ENCODE measurements at places on chromosomes 2 and 18.

GRCh38 chr18:69957747-69958146 is 10.1 kb upstream of the CD226 start:
- no peak for DNase-seq

DNA sequence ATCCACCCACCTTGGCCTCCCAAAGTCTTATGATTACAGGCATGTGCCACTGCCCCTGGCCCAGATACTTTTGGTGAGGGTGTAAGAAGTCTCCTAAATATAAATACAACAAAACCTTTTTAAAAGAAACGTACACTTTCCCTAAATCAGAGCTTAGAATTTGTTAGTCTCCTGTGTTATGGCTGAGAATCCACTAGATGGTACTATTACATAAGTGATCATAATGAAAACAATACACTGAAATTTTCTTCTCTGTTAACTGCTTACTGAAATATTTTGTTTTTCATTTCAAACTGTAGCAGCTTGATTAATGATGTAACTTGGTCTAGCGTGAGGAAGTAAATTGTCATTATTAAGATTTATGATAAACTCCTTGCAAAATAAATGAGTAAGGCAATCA is 74.8 kb upstream of the FAM98A start:
- DNase-seq, result no peak

DNA sequence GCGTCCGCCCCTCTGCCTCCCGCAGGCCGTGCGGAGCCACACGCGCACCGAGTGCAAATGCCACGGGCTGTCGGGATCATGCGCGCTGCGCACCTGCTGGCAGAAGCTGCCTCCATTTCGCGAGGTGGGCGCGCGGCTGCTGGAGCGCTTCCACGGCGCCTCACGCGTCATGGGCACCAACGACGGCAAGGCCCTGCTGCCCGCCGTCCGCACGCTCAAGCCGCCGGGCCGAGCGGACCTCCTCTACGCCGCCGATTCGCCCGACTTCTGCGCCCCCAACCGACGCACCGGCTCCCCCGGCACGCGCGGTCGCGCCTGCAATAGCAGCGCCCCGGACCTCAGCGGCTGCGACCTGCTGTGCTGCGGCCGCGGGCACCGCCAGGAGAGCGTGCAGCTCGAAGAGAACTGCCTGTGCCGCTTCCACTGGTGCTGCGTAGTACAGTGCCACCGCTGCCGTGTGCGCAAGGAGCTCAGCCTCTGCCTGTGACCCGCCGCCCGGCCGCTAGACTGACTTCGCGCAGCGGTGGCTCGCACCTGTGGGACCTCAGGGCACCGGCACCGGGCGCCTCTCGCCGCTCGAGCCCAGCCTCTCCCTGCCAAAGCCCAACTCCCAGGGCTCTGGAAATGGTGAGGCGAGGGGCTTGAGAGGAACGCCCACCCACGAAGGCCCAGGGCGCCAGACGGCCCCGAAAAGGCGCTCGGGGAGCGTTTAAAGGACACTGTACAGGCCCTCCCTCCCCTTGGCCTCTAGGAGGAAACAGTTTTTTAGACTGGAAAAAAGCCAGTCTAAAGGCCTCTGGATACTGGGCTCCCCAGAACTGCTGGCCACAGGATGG is 7.1 kb upstream of the WNT10A start:
- DNase-seq, result no peak

GRCh38 chr2:224764565-224765236 is 48.5 kb upstream of the CCDC195 start:
- no peak for DNase-seq

GRCh38 chr2:234161932-234162331 is 111.4 kb downstream of the SPP2 start:
- no peak for DNase-seq

GRCh38 chr18:32174719-32175118 is 15.1 kb upstream of the MEP1B start:
- no peak for DNase-seq

DNA sequence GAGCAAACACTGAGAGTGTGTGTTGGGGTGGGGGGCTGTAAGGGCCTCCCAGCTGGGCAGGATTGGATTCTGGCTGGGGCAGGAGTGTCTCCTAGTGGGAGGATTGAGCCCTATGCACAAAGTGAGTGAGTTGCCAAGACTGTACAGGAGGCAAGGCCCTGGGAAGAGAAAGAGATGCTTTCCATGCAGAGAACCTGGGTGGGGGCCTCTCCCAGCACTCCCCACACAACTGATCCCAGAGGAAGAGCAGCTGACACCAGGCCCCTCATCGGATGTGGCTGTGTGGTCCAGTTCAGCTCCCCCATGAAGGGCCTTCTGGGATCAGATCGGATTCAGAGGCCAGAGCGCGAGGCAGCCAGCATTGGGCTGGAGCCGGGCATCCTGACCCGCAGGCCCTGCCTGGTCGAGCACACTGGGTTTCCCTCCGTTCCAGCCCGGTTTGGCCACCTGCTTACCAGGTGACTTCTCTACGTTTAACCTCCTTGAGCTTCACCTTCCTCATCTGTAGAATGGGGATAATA is 49.4 kb upstream of the FAHD2A start:
- DNase-seq, result peak; percentile 54

DNA sequence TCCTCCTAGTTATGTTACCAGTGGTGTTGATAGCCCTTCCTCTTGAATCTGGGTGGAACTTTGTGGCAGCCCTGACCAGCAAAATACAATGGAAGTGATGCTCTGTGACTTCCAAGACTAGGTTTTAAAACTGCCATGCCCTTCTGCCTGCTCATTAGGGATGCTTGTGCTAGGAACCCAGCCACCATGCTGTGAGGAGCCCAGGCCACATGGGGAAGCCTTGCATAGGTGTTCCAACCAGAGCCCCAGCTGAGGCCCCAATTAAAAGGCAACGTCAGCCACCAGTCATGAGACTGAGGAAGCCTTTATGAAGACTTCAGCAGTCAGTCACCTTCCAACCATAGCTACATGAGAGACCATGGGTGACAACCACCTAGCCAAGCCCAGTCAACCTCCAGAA is 14.0 kb upstream of the MAPRE2 start:
- DNase-seq, result no peak

- peak; percentile 34 for DNase-seq
These were observed 247.2 kb upstream of the EPAS1 start for GRCh38 chr2:46050027-46050426.

- DNase-seq, result no peak
These were observed 75.4 kb upstream of the HNMT start for GRCh38 chr2:137888845-137889244.

DNA sequence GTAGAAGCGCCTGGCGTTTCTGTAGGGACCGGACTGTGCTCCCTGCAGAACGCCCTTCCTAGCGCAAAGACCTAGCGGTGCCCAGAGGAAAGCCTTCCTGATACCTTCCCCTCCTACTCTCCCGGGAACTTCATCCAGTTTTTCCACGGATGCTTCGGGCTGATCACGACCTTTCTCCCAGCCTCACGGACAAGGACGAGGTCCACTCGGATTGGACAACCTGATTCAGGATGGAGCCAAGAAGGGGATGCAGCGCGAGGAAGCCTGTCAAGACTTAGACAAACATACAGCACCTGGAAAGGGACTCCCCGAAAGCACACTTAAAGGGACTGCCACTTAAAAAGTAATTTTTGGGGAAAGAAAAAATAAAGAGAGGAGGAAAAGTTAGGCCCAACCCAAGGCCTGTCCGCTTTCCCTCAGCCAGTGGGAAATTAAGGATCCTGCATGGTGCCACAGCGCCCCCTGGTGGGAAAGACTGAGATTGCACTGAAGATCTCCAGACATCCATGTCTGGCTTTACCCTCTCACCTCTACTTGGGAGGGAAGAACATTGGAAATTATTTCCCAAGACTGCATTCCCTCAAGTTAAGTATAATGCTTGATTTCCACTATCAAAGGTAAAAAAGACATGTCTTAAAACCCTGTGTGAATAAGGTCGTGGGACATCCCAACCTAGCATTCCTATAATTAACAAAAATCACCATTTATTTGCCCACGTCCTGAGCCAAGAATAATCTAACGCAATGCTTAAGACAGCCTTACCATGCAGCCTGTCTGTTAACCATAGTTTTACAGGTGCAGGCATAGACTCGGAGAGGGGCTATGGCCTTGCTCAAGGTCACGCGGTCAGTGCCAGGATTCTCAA is 13.4 kb upstream of the COPS8 start:
- peak; percentile 84 for DNase-seq

- DNase-seq, result no peak
These were observed 234.8 kb upstream of the KYNU start for GRCh38 chr2:142642650-142643049.

DNA sequence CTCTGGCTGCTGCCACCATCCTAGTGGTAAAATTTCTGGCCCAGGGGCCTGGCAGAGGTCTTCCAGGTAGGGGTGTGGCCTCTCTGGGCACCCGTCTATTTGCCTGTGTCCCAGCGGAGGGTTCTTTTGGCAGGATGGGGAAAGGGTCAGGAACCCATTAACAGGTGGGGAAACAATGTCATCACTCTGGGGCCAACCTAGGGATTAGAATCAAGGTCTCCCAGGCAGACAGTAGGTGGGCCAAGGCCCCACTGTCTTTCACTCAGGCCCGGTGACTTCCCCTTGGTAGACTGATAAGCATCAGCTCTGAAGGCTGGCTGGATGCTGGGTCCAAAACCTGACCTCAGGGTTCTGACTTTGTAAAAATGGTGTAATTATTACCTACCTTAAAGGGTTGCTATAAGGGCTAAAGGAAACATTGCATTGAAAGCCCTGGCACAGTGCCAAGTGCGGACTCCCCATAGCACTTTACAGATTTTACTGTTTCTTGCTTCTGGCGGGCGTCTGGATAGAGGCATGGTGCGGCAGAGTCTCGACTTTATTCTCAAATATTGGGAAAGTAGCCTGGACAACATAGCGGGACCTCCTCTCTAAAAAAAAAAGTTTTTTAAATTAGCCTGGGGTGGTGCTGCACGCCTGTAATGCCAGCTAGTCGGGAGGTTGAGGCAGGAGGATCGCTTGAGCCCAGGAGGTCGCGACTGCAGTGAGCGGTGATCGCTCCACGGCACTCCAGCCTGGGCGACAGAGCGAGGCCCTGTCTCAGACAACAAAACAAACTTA is 2.2 kb downstream of the LBX2 start:
- DNase-seq, result no peak

- DNase-seq, result no peak
These were observed 73.8 kb upstream of the TXNDC2 start for GRCh38 chr18:9811978-9812377.

DNA sequence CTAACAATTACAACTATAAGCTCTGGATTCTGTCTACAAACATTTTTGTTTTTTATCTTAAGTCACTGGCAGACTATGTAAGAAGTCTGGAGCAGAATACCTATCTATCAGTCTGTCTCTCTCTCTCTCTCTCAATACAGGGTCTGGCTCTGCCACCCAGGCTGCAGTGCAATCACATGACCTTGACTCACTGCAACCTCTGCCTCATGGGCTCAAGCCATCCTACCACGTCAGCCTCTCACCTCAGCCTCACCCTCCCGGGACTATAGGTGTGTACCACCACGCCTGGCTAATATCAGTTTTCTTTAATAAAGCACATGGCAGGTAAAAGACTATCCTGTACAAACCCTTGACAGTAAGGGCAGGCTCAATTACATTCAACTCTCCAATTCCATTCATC is 96.9 kb downstream of the OSBPL1A start:
- no peak for DNase-seq

DNA sequence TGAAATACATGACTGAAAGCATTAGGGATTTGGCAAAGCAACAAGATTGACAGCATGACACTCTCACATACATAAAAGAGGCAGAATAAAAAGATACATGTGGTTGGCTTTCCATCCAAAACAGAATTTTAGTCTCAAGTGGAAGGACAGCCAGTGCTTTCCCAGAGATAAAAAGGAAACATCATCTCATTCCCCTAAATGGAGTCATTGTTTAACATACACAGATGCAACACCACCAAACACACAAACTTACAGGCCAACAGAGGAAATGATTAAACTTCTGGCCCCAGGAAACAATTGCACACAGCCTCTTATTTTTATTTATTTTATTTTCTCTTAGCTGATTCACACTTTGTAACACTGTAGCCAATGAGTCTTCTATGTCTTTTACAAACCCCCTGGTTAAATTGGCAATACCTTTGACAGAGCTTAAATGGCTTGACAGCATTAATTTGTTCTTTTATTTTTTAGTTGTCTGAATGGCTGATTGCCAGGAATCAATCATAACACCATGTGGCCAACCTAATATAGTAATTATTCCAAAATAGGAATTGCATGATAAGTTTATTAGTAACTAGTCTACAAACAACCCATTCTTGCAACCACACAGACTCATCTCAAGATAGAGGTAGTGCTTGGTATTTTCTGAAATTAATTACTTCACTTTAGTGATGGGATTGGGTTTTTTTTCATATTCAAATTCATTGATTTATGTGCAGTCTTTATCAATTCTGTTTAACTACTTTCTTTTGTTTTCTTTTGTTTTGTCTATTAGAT is 190.5 kb downstream of the RND3 start:
- DNase-seq, result no peak

GRCh38 chr2:38533180-38533579 is 69.5 kb downstream of the HNRNPLL start:
- no peak for DNase-seq

- DNase-seq, result no peak
These were observed 8.5 kb upstream of the GMPPA start for GRCh38 chr2:219490186-219490585.

GRCh38 chr2:56582570-56582969 is 398.8 kb downstream of the CCDC85A start:
- DNase-seq, result no peak

DNA sequence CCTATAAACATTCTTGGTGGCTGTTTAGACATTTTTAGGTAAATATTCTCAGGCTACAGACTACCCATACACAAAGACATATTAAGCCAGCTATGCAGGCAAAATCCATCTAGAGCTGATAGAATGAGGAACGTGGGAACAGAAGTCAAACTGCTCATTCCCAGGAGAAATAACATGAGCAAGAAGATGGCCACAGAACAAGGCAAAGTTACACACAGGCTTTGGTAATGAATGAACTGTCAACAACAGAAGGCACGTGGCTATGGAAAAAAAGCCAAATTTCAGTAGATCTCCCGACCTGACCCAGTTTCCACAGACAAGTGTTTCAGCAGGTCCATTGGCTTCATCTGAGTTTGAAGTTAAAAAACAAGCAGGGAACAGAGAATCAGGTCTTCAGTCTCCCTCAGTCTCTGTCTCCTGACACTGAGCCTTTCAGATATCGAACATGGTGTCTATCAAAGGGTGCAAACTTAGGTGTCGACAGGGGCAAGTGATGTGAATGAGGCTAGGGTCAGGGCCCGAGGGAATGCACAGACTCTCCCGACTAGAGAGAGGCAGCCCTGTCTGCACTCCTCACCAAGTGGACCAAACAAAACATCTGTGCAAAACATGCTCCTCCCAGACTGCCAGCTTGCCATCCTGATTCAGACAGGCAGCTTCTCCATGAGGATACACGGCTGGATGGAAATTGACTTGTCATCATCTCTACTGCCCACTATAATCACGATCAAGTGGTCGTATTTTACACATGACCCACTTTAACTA is 25.9 kb downstream of the SIGLEC15 start:
- DNase-seq, result no peak

GRCh38 chr2:154402213-154402612 is 296.3 kb upstream of the KCNJ3 start:
- no peak for DNase-seq

GRCh38 chr2:230895536-230896345 is 29.3 kb downstream of the GPR55 start:
- DNase-seq, result peak; percentile 43

GRCh38 chr2:201132518-201132917 is 16.6 kb downstream of the CFLAR start:
- no peak for DNase-seq

GRCh38 chr2:31205186-31205585 is 12.1 kb downstream of the CAPN14 start:
- DNase-seq, result no peak

- DNase-seq, result no peak
These were observed 483.0 kb upstream of the NRP2 start for GRCh38 chr2:205199165-205199850.

GRCh38 chr2:137221797-137222492 is 456.6 kb downstream of the THSD7B start:
- DNase-seq, result no peak
